ENCODE measurements at places on chromosomes 5 and 9.

DNA sequence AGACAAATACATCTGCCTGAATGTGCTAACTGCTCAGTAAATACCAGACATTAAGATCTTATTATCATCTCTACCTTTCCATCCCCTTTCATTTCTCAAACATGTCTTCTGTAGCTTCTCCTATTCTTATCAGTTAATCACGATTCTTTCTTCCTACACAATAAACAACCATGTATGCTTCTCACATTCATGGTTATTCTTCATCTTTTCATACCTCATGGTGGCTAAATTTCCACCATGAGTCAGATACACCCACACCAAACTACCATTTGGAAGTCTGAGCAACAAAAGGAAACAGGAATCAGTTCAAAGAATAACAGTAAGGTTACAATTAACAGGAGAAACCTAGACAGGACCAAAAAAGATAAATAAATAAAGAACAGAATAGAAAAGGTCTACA, 7.7 kb downstream of the ZNF622 start:
- DNase-seq = no peak

GRCh38 chr5:179276838-179277395, 68.3 kb downstream of the ADAMTS2 start:
- DNase-seq = no peak

DNA sequence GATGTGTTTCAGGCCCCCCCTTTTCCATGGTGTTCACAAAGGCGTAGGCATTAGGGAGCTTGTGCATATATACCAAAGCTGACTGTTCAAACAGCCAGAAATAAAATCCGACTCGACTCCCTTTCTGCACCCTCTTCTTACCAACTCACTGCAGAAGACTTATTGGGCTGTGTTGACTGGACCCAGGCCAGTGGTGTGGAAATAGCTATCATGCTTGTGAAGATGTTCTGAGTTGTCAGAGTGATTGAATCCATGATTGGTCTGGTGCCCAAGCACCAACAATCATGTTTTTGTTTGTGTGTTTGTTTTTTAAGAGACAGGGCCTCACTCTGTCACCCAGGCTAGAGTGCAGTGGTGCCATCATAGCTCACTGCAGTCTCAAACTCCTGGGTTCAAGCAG, 21.6 kb downstream of the TJP2 start:
- DNase-seq = no peak

GRCh38 chr5:106408141-106408540, 1262.6 kb downstream of the EFNA5 start:
- DNase-seq = no peak

GRCh38 chr5:78607864-78608263, 40.7 kb downstream of the LHFPL2 start:
- no peak for DNase-seq

DNA sequence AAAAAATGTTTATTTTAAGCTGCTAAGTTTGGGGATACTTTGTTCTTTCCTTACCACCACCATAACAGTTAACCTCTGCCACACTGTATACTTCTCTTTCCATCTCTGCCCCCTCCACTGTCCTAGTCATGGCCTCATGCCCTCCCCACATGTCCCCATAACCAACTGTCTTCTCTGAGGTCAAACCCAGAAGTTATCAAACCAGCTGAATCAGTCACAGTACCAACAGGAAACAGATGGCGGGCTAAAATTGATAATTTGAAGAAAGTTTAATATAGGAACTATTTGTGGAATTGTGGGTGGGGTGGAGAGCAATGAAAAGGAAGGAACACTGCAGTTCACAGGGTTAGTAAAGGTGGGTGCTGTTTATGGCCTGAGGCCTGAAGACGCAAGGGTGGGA, 5.7 kb upstream of the DCTN4 start:
- DNase-seq = no peak

DNA sequence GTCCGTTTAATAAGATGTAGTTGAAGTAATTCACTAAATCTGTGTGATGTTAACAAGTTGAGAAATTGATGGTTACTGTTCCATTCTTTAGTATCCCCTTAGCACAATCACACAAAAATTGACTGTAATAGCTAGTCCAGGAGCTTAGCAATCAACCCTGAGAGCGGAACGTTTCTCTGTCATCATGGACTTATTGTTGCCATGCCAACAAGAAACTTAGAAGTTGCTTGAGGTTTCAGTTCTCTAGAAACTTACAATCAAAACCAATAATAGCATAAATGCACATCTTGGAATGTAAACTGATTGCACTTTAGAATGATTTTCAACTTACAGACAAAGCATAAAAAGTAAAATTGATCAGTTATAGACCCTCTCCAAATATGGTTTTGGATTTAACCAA, 125.4 kb upstream of the ANKH start:
- DNase-seq = no peak

- no peak for DNase-seq
Measured at GRCh38 chr5:97266576-97266975, 83.5 kb upstream of the RIOK2 start.

DNA sequence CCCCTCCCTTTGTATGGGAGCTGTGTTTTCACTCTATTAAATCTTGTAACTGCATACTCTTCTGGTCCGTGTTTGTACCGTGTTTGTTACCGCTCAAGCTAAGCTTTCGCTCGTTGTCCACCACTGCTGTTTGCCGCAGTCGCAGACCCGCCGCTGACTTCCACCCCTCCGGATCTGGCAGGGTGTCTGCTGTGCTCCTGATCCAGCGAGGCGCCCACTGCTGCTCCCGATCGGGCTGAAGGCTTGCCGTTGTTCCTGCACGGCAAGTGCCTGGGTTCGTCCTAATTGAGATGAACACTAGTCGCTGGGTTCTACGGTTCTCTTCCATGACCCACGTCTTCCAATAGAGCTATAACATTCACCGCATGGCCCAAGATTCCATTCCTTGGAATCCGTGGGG, 6.6 kb upstream of the GNE start:
- no peak for DNase-seq

DNA sequence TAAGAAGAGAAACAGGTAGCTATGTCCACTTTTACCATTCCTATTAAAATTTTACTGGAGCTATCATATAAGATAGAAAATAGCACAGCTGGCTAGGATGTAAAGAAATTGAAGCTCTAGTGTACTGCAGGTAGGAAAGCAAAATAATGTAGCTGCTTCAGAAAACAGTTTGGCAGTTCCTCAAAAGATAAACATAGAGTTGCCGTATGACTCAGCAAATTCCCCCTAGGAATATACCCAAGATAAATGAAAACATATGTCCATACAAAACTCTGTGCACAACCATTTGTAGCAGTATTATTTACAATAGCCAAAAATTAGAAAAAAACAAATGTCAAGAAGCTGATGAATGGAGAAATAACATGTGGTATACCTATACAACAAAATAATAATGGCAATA, 64.6 kb upstream of the SHISAL2B start:
- no peak for DNase-seq

DNA sequence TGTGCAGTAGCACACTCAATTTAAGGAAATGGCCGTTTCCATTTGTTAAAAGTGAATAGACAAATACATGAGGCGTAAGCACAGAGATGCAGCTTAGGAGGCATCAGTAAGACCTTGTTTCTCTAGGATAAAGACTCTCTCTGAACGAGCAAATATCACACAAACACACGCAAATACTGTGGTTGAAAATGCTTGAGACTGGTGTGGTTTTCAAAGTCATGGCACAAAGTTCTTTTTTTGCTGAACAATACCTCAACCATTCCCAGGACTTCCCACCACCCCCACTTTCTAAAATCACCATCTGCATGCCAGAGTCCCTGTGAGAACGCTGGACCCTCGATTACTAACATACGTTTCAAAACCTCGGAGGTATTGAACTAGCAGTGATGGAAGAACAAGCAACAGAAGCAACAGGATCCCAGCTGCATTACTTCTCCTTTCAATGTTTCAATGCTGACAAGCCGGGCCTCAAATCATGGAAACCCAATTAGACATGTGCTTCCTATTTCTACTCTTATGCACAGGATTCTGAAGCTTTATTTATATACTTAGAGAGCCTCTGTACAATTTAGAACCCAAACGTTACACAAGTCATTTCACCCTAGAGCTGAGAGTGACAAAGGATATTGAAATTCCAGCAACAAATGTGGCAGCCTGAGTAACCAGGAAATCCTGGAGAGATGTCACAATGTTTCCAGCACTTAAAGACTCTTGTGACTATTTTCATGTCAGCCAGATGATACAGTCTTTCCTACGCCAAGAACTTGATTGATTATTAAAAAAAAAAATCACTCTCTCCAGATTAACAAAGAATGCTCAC, 63.9 kb downstream of the CDC14B start:
- no peak for DNase-seq

- DNase-seq = no peak
Measured at GRCh38 chr5:125510651-125511050, 764.2 kb upstream of the ZNF608 start.

- no peak for DNase-seq
Measured at GRCh38 chr9:20640331-20641187, 18.3 kb upstream of the MLLT3 start.

- DNase-seq = no peak
Measured at GRCh38 chr9:115941561-115942315, 211.9 kb upstream of the PAPPA start.

- no peak for DNase-seq
Measured at GRCh38 chr5:52878656-52879055, 90.9 kb downstream of the ITGA1 start.

DNA sequence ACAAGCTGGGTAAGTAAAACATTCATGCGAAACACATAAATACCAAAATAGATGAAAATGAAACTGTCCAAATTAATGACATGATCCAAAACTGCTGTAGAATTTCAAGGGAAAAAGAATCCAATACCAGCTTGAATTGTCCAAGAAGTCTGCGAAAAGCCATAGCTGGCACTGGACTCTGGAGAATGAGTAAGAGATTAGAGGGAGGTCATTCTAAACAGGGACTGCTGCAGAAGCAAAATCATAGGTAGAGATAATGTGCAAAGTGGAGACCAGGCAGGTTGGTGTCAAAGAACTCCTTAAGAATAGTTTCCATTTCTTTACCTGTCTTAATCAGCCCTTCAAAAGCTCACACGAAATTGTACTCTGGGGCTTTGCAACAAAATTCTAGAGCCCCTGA, 162.5 kb downstream of the NFIB start:
- DNase-seq = no peak

All from SW 1271 (cell line).